SK-N-DZ (cell line): ENCODE measurements at places on chromosomes 3 and 15.

DNA sequence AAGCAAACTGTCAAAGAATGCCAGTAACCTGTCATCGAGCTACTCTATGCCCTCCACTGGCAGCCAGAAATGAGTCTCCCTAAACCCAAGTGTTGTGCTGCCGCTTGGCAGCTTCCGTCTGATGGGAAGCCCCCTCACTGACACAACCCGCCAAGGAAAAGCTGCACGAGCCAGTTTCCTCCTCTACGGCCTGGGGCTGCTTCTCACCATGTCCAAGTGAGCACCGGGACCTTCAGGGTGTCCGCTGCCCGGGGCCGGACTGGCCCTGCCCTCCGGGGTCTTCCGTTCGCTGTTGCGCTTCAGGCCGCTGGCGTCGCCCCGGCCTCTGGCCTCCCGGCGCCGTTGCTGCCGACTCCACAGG is 490 bp downstream of the TOMM70 start:
- DNase-seq: peak; percentile 10

DNA sequence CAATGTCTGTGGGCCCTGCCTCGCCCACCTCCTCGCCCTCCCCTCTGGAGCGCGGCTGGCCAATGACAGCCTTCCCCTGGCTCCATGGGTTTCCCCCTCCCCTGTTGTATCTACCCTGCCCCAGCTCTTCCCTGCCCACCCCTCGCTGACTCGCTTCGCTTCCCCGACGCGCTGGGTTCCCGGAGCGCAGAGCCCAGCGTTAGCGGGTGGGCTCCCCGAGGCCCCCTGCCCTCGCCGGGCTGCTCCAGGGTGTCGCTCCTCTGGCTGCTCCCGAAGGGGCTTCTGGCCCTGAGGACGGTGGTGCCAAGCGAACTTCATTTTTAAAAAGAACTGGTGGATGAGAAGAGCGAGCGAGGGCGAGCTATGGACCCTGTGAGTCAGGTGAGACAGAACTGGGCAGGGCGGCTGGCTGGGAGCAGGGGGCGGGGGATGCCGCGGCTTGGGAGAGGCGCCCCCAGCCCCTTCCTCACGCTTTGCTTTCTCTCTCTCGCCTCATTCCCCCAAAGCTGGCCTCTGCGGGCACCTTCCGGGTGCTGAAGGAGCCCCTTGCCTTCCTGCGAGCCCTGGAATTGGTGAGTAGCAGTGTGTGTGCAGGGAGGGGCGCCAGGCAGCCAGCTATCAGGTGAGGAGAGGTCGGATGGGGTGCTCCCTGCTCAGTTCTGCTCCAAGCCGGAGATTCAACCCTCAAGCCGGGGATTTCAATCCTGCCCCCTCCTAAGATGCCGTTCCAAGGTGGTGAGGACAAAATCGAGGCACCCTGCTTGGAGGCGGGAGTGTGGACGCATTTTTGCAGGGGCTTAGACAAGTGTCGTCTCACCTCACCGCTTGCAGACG is at the start of gene SYNPR:
SYNPR (plus strand) TSS at position 138 of the 834 bp plus-strand sequence.
- DNase-seq: peak; percentile 26

- DNase-seq: no peak
Observed at GRCh38 chr3:156516961-156517360, 38.0 kb downstream of the SSR3 start.

- no peak for DNase-seq
Observed at GRCh38 chr15:66729331-66729951, 27.4 kb downstream of the SMAD6 start.

GRCh38 chr3:2156244-2156847 is 57.7 kb downstream of the CNTN4 start:
- DNase-seq: no peak

DNA sequence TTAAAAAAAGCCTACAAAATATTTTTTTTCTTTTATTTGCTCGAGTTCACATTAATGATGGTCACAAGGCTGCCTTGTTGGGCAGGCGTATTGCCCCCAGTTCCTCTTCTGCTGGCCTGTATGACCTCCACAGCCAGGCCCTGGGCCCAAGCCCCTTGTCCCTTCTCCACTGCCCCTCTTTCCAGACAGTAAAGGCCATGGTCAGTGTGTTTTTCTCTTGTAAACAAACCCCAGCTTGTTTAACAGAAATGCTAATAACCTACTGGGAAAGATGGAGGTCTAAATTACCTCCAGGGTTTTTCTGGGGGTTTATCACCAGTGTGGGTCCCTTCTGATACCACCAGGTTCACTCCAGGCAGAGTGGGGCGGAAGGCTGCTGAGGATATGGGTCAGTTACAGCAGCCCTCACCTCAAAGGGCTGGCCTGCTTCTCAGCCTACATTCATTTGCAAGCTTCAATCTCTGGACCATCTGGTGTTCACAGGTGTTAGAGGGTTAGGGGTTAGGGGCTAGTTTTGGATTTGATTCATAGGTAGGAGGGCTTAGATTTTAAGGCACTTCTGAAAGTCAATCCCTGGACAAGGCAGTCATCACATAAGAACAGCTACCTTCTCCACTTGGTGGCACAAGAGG is 2.0 kb upstream of the MANF start:
- DNase-seq: no peak

DNA sequence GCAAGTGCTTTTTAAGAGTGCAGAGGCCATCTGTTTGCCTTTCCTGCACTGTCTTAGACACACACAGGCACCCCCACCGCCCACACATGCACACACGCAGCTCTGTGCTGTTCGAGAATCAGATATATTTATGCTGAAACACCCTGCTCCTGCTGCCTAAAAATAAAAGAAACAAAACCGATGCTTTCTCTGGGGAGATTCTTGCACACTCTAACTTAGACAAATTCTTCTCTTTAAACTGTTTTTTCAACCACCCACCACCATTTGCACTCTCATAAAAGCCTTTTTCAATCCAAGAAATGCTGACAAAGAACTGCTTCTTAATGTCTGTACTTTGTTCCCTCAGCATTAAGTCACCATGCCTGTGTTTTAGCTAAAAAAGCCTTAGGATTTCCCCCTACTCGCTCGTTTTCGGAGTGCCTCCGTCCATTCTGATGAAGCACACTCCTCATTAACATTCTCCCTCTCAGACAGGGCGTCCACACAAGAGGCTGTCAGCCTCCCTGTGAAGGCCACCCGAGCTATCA is 26.2 kb downstream of the SLC12A8 start:
- no peak for DNase-seq

- no peak for DNase-seq
Observed at GRCh38 chr3:16802389-16802788, 82.4 kb upstream of the PLCL2 start.
